Activated T-helper 1 cell treated with anti-CD3 and anti-CD28 coated beads, Interleukin-2, amount 50 U/mL, for 16 hours (primary cell): ENCODE measurements at places on chromosomes 2 and 18.

DNA sequence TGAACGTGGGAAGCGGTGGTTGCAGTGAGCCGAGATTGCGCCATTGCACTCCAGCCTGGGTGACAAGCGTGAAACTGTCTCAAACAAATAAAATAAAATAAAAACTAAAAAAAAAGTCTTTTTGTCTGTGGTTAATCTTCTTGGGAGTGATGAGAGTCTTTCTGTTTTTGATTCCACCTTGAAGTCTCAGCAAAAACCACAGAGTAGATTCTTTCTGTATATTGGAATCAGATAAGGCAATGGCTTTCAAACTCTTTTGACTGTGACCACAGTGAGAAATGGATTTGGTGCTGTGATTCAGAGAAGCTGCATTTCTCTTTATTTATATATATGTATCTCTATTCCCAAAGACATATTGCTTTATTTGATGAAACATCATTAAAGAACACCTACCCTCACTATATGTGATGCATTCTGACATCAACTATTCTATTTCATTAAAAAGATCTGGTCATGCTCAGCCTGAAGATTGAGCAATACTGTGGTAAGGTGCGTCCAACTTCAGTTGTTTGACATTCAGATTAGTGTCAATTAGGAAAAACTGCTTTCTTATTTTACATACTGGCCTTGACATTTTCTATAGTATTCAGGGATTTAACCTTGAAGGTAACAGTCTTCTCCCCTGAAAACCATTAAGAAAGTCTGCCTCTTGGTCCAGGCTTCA, 15.6 kb downstream of the HRH4 start:
- no peak for DNase-seq

DNA sequence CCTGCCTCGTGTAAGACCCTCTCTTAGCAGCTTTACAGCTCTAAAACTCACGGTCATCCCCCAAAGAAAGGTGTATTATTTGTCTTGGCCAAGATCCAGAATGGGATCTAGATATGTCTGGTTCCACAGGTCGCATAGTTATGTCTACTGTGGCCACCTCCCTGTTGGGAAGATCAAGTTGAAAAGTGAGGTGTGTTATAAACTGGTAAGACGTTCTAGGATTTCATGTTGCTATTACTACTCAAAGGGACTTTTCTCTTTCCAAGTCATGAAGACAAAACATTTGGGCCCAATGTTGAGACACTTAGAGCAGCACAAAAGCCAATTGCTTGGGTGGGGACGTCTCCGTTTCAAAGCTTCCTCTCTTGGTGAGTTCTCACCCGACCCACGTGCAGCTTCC, 766.0 kb downstream of the RNF144A start:
- DNase-seq: no peak

DNA sequence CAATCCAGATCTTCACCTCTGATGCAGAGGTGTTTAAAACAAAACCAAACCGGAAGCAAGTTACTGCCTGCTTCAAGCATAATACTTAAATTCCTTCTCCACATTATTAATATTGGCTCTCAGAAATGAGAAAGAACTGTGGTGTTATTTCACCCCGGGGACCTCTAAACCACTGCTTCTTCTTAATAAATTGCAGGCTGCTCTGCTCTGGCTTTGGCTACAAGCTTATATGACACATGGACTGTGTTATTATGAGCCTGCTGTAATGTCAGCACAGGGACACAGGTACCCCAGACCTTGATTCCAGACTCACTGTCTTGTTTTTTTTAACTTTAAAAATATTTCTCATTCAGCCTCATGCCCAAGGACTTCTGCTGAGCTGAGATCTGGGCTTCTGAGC, 45.1 kb downstream of the ST6GAL2 start:
- no peak for DNase-seq

DNA sequence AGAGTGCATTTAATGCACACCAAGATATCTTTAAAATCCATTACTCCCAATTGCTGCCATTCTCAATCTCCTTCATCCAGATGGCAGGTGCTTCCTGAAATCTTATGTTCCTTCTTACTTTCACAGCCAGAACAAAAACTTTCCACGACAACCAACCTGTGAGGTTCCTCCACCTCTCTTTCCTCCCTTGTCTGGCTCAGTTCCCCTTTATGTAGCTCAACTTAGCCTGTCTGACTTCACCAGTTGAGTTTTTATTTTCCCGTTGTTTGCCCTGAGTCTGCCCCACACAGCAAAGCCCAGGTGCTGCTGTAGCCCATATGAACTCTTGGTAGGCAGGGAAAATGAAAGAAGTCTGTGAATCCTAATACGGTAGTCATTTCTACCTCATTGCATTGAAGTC, 112.5 kb downstream of the MREG start:
- DNase-seq: no peak

- no peak for DNase-seq
Measured at GRCh38 chr2:144441711-144442141, 78.2 kb downstream of the ZEB2 start.

DNA sequence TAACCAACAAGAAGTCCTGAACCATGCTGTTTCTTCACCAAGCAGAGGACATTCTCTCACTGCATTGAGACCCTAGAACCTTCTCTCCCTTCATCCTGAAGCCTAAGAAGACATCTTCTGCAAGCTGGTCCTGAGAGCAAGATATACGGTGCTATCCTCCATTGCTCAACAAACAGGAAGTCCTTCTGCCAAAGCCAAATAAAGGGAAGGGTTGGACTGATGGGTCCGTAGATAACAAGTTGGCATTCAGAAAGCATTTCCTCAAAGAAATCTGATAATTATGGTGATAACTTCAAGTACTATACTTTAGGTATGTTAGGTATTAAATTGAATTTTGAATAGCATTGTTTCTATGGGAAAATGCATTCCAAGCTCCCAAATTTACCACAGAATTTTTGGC, 23.3 kb downstream of the GRB14 start:
- no peak for DNase-seq

DNA sequence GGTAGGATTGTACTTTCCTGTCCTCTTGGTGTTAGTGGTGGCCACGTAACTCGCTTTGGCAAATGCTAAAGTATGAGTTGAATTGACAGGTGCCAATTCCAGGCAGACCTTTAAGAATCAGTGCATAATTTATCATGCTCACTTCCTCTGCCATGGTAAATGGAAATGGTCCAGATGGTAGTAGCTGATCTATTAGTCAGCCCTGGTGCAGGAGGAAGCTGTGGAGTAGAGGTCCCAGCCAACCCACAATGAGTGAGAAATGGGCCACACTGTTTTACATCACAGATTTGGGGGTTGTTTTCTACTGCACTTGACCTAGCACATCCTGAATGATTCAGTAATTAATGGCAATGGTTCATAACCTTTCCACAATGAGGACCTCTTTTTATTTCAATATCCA, 104.4 kb downstream of the RGPD3 start:
- DNase-seq: no peak

DNA sequence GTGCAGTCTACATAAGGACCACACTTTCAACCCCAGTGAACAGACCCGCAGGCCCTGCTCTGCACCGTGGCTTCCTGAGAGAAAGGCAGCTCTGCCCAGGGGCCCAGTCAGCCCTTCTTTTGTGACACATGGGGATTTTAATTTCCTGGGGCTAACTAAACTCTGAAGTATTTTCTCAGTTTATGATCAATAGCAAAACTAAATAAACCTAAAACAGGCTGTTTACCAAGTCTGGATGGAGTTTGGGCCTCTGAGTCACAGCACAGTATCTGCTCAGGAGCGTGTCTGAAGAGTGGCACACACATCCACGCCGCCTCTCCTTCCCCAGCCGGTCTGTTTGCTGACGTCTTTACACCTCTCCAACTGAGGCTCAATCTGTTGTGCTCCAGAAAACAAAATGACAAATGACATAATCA, 72.3 kb downstream of the LDLRAD4 start:
- DNase-seq: no peak

DNA sequence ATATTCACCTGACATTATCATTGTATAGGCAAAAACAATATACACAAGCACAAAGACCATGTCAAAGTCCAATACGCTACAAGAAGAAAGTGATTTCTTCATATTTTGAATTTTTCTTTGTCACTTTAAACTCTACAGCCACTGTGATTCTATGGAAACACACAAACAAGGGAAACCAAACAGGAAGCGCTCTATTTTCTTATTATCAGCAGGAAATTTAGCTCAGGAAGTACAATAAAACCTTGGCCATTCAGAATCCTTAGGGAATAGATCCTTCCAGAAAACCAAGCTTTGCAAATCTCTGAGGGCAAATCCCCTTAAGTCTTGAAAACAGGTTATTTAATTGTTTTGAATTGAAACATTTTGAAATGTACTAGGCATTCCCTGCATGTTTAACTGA, 336.2 kb downstream of the EPHA4 start:
- no peak for DNase-seq

GRCh38 chr2:186170693-186171092, 315.4 kb upstream of the ZC3H15 start:
- no peak for DNase-seq

DNA sequence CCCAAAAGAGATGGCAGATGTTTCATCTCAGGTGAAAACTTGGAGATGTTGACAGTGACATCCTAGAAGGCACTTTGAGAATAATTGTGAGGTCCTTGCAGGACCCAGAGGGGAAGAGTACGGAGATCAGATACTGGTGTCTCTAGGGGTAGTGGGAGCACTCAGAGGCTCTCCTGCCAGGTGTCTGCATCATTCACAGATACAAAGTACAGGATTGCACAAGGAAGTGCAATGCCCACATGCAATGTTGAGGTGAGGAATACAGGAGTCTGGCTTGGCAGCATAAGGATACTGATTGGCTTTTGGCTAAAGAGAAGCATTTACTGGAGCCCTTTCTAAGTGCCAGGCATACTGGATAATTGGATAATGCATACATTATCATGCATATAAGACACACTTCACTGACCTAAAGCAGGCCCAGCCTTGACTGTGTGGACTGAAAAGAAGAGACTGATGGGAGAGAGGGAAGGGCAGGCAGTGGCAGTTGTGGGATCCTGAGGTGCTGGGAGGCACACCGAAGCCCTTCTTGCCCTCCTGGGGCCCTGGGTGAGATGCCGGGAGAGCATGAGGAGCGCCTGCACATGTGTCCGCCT, 31.0 kb upstream of the NCKAP5 start:
- DNase-seq: no peak

- DNase-seq: no peak
Measured at GRCh38 chr2:130307850-130308249, 34.8 kb upstream of the IMP4 start.

DNA sequence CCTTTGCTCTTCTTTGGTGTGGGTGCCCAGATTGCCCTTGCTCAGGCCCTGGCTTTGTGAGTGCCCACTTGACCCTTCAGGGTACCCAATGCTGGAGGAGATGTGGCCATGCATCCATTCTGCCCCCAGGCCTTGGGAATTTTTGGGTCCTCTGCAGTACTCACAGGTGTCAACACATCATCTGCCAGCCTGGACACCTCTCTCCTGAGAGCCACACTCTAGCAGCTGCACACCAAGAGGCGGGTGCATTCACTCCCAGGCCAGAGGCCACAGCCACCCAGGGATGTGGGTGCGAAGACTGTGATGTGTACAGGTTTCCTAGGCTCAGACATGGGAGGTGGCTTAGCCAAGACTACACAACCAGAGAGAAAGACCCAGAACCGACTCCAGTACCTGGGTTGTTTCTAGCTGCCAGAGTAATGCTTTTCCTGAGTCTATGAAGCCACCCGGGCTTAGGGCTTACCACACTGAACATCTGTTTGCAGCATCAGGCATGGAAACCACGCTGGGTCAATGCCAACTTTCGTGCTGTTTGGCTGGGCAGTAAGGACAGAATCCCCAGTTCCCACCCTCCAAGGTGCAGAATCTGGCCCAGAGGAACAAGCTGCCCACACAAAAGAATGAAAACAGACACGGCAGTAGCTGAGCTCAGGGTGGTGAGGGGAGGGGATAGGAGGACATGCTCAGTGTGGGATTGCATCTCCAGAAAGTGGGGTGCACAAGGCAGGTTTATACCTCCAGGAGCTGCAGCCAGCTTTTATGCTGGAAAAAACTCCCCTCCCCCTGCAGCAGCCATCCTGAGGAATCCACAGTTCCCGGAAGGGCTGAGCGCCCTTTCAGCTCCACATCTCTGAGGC, 40.1 kb downstream of the KCNF1 start:
- DNase-seq: no peak

GRCh38 chr2:62447411-62447810, 58.6 kb downstream of the TMEM17 start:
- DNase-seq: no peak

GRCh38 chr2:157261199-157261782, 3.8 kb downstream of the GALNT5 start:
- peak; percentile 20 for DNase-seq

DNA sequence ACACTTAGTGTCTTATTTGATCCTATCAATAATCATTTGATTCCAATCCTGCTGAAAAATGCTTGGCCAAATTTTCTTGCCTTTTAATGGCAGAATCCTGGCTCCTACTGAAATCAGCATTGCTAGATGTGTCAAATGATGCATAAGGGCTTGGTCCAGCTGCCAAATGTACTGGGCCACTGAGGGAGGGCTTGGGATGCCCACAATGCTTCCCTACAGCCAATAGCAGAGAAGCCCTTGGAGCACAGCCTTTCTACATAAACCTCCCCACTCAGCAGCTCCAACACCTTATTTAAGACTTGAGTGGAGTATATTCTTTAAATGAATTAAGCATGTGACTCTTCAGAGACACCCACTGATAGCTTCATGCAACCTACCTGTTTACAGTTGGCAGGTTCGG, 3.6 kb downstream of the ALK start:
- no peak for DNase-seq

- no peak for DNase-seq
Measured at GRCh38 chr2:84796798-84797197, 84.1 kb downstream of the TRABD2A start.

DNA sequence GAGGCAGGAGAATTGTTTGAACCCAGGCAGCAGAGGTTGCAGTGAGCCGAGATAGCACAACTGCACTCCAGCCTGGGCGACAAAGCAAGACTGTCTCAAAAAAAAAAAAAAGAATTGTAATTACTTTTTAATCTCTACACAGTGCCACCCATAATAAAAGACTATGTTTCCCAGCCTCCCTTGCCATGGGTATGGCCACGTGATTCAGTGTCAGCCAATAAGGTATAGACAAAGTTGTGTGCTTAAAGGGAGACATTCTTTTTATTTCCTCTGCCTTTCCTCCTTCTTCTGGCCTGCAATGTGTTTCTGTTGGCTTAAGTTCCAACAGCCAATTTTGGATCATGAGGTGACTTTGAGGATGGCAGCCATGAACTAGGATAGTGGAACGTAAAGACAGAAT, 406.9 kb downstream of the LNPK start:
- DNase-seq: no peak

DNA sequence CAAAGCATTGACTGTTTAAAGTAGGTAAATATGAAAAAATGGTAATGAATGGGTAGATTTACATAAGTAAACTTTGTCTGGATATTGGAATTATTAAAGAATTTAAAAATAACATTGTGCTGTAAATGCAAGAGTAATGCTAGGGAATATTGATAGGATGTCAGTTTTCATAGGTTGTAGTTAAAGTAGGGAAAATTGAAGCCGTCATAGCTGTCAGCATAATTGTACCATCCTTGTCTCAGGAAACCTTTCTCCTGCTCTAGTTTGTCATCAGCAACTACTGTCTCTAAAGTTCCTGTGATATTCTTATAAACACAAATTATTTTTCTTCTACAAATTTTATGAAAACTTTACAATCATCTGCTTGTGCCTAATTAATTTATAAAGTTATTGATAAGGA, 10.1 kb upstream of the SPAG16 start:
- DNase-seq: no peak
